EL (cell line): ENCODE measurements at places on chromosomes 13 and 19.

- DNase-seq = no peak
Measured at GRCh38 chr19:14495672-14496028, 277 bp downstream of the GIPC1 start.

DNA sequence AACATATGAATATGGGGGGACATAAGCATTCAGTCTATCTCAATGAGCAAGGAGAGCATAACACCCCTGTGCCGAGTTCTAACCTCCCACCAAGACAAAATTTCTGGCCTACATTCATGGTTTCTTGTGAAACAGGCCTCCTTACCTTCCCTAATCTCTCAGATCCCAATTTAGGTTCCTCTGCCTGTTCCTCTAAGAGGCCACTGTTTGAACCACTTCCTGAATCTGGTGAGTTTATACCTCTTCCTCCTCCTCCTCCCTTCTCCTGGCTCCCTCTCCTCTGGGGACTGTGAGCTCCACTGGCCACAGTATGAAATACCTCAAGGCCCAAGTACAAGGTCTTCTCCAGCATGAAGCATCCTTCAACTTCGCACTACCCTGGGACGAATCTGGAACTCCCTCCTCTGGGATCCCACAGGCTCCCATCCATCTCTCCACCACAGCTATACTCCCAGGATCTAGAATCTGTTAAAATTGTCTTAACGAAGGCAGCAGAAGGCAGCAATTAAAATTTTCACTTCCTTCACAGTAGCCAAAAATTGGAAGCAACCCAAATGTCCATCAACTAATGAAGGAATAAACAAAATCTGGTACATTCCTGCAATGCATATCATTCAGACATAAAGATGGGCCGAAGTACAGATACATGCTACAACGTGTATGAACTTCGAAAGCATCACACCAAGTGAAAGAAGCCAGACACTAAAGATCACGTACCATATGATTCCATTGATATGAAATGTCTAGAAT lies 7.8 kb upstream of the SIGLECL1 start:
- DNase-seq = no peak

DNA sequence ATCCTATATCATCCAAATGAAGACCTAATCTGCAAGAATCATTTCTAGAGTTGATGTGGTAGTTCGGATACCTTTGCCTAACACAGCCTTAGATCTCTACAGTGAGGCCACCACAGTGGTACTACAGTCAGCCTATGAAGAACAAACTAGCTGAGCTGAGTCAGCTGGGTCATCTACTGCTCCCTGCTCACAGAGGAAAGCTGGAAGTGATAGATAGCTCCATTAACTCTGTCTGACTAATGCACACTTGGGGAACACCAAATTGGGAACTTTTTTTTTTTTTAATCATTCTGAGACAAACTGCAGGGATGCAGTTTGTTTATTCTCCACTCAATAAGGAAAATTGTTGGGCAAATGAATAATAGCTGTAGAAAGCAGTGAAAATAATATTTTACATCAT lies 1160.6 kb downstream of the PCDH9 start:
- peak; percentile 4 for DNase-seq

DNA sequence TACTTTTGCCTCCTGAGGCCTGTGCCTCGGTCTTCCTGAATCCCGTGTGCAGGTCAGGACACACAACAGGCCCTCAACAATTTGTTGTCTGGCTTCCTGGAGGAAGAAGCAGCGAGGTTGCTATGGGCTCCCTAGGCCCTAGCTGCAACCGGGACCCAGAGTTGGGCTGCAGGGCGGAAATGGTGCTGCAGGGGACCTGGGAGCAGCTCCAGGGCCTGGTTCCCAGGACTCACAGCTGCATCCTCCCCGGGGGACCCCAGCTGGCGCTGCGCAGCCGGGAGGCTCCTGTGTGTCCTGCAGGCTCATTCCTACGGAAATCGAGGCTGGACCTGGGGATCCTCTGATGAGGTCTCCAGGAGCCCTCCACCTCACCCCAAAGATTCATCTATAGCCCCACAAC lies 999 bp upstream of the TNFAIP8L1 start:
- no peak for DNase-seq

DNA sequence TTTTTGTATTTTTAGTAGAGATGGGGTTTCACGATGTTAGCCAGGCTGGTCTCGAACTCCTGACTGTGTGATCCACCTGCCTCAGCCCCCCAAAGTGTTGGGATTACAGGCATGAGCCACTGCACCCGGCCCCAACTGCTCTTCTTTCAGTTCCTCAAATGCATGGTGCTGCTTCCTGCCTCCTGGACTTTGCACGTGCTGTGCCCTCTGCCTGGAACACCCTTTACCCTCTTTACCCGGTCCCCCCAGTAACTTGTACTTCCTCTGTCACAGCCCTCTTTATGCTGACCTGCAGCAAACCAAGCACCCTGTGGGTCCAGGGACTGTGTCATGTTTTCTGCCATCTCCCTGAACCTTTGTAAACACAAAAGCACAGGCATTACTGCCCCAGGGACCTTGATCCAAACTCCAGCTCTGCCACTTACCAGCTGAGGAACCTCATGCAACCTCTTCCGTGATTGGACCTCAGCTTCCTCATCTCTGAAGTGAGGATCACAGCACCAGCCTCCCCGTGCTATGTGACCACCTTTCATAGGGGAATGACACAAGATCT lies 3.8 kb downstream of the BLVRB start:
- DNase-seq = no peak

GRCh38 chr19:49596407-49596806 lies 5.4 kb downstream of the PRR12 start:
- DNase-seq = no peak
